GM19239 (cell line): ENCODE measurements at places on chromosomes 5 and 9.

DNA sequence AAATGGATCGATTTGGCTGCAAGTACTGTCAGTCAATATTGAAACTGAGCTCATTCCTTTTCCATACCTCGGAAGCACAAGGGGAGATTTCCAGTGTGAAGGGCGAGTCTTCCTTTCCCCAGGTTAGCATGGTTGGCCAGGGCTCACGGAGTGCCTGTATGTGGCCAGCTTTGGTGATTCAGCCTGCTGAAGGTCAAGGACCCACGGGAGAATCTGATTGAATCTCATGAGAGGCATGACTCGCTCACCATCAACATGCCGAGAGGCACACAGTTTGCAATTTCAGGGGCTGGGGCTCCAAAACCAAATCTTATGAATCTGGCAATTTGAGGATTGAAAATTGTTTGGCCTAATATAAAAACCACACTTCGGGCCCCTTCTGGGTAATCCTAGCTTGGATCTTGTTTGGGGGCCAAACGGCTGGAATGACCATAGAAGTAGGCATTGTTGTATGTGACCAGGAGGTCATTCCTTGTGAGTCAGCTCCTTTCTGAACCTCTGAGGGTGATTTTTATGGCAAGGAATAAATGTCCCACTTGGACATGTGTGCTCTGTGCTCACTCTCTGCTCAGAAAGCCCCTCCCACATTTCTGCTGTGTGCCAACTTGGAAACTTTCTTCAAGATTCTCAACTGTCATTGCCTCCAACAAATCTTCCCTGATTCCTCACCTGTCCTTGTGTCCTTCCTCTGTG, 69.8 kb downstream of the DOCK2 start:
- DNase-seq: no peak

- DNase-seq: no peak
Observed at GRCh38 chr9:101408374-101409078, 9.9 kb downstream of the ZNF189 start.

- DNase-seq: no peak
Observed at GRCh38 chr9:129287619-129288305, 109.7 kb upstream of the IER5L start.

DNA sequence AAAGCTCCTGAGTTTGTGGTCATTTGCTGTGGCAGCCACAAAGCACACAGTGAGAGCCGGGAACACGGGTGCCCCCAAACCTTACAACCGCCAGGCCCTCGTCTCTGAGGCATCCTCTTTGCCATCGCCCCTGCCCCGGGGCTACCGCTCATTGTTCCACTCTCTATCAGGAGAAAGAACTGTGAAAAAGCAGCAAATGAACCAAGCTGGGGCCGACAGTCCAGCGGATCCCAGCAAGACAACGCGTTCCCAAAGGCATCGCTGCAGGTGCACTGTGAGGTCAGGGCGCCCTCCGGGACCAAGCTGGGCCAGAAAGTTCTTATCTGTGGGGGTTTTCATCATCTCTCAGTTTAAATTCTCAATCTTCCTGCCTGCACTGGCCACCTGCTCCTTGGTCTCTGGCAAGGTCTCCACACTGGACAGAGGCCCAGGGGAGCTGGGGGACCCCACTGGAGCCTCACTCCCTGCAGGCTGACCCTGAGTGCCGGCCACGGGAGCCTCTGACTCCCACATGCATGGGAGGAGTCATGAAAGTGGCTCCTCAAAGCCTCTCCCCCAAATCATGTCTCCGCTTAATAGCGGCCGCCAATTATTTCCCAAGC, 32.1 kb downstream of the VAV2 start:
- no peak for DNase-seq

DNA sequence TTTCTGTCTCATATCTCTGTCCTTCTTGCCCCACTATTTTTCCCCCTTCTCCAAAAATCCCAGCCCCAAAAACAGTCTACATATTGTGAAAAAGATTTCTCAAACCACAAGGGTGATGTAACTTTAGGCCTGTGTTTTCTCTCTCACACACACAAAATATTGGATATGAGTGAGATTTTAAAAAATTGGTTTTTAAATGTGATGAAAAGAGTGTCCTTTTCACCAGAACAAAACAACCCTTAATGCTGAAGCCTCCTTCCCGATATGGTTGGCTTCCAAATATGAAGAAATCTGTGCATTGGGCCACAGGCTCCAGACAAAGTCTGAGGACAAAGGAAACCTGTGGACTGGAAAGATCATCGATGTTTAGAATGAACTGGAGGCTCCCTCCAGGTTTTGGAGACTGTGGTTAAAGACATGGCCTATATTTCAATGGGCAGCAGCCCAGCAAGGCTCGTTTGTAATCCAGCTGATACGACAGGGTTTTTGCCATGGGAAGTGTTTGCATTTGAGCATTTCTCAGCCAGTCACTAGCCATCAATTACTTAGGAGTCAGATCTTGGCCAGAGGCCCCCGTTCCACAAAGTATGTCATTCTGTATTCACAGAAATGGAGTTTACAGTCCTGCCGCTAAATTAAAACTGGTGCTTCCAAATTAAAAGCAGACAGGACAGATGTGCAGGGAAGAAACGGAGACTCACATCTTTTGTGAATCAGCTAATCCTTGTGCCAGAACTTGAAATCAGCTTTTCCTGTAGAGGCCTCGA, 546.3 kb downstream of the EBF1 start:
- DNase-seq: no peak

DNA sequence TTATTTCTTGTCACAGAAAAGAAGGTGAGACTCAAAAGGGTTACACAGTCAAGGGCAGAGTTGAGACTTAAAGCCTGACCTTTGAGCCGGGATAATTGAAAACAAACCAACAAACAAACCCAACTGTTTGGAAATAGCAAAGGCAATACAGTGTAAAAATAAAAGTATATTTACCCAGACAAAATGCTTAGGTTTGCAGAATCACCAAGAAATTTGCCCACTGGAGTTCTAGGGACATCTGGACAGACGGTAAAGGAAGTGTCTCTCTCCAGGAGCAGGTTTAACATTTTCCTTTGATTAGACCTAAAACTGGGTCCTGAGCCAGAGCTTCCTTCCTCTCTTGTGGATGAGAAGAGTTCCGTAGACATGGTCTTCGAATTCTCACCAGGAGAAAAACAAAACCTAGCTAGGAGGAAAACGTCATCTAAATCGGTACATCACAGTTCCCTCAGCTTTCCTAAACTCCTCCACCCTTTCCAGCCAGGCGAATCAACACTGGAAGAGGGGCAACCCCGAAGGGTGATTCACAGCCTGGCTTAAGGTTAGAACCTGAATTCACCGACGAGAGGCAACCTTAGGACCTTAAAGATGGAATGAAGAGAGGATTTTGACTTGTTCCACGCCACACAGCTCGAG, 673 bp downstream of the CDC25C start:
- no peak for DNase-seq

DNA sequence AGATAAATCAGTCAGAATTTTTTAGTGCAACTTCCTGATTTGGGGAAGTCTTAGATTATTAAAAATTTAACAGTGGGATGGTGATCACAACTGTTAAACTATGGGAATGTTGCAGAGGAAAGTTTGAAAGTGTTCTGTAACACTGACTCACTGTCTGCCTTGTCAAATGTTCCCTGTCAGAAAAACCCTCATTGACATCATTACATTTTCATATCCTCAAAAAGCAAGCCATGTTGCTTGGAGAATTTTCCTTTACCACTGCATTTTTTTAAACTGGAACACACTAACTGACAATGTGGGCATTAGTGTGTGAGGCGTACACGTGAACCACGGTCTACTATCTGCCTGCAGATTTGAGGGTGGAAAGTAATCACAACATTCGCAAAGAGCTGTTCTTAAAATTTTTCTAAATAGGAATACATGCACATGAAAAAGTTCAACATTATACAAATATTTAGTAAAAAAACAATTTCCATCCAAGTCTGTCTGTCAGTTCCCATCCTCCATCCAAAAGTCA, 28.6 kb upstream of the IL7R start:
- no peak for DNase-seq

GRCh38 chr5:118257066-118257465, 731.3 kb downstream of the DTWD2 start:
- DNase-seq: no peak

GRCh38 chr9:8725635-8726034, 926.1 kb upstream of the DMAC1 start:
- DNase-seq: no peak
